H7 (cell line): ENCODE measurements at places on chromosomes 3 and 15. TPM values are rescaled to one million over a fixed set of nuclear protein-coding genes. Genes with fewer than 3 reads are reported as not detected.

ZNF662 gene
- not detected in 2 replicates for total RNA-seq

PROS1 gene
- 6.5 and 7.5 TPM in 2 replicates for total RNA-seq

TRH gene
- total RNA-seq: 0.41 and 0.59 TPM in 2 replicates

CLDND1 gene
- total RNA-seq: 55.2 and 58.1 TPM in 2 replicates

- peak; percentile 19 for DNase-seq
Measured at GRCh38 chr15:50906954-50907600, 1.4 kb upstream of the AP4E1 start.

DNA sequence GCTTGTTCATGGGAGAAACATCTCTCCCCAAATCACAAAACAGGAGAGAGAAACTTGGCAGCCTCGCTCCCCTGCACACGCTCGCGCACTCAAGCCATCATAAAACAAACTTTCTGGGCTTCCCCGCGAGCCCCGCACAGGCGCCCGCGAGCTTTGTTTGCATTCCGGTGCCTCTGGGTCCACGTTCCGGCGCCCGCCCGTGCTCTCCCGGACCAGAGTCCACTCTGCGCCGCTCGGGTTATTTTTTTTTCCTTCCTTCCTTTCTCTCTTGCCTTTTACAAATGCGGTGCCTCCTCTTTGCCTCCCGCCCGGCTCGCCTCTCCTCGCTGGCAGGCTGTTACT, 363 bp downstream of the MAGI1 start:
- DNase-seq: no peak

DNA sequence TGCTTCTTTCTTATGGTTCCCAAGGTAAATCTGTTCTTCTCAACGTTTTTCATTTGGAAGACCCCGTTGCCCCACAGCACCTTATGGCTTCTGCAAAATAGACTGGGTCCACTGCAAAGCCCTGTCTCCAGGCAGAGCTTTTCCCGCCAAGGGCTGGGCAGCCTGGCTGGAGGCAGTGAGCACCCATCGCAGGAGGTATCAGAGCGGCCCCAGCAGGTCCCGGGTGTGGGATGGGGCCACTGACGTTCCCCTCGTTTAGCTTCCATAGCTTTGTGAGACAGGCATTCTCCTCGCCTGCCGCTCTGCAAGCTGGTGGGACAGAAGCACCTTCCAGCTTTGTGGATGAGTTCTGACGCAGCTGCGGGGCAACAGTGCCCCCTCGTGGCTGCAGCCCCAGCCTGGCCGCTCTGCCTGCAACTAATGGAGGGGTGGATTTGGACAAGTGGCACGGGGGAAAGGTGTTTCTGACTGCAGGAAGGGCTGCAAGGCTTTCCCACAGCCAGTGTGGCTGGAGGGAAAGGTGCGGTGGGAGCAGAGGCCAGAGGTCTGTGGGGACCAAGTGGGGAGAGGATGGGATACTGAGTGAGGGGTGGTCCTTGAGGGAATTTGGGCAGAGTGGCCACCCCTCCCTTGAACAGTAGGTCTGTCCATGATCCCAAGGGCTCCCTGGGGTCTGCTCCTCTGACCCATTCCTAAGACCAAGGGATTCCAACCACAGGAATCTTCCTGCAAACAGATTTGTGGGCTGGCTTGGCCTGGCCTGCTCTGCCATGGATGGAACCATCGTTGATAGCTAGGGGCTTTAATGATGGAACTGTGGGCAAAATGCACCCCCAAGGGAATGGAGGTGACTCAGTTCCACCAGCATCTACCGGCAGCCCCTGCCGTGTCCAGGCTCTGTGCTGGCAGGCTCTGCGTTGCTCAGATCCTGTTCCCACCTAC, 99.4 kb downstream of the FBLN2 start:
- peak; percentile 97 for DNase-seq

- DNase-seq: no peak
Measured at GRCh38 chr3:54832876-54833275, 95.0 kb downstream of the LRTM1 start.

DNA sequence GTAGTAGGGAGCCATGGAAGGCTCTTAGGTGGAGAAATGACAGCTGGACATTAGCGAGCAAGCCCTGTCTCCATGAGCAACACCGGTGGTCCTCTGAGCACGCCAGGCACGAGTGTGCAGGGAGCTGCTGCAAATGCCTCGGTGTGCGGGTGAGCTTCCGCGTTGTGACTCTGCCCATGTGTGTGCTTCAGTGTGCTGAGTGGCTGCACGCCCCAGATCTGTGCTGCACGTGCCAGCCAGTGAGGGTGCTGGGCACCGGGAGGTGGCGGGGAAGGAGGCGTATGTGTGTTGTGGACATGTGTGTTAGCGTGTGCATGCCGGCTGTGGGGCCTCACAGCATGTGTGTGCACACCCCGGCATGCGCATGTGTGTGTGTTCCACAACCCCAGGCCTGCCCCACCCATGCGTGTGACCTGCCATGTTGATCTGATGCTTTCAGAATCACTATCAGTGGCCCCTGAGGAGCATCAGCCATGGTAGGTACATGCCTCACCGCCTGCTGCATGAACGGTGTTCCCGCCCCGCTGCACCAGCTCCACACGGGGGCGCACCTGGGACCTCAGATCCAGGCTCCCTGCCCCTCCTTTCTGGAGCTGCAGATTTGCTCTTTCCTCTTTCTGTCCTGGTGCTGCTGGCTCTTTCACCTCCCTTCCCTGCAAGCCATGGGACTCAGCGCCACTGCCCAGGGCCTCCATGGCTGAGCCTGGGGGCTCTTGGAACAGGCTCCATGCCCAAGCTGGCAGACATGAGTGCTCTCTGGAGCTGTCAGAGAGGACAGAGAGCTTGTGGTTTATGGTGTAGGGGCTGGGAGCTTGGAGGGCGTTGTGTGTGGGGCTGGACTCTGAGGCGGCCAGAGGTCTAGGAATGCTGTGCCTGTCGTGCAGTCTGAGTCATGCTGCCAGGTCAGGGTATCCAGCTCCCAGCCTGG, 169.4 kb downstream of the TBC1D2B start:
- DNase-seq: peak; percentile 80

GRCh38 chr3:157335233-157336076, 101.2 kb upstream of the PTX3 start:
- peak; percentile 23 for DNase-seq

DNA sequence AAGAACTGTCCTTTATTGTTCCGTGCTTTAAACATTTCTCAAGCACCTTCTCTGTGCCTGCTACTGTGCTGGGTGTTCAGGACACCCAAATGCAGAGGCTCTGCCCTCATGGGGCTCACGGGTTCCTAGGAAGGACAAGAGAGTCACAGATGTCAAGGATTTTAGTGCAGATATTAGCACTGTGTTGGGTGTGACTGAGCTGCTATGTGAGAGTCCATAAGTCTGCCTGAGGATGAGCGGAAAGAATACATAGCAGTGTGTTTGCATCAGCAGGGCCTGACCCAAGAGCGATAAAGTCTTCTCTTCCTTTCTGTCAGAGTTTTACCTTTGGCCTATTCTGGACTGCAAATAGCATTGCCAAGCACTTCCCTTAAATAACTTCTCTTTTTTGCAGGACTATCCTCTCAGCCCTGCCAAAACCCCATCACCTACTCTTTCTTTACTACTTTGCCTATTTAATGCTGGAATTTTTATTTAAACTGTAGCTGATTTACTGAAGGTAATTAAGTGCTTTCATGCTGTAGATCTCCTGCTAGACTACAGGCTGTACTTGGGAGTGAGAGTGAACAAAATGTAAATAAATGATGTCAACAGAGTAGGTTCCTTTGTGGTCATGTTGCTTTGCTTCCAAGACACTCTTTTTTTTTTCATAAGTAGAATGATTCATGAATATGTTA, 459.4 kb upstream of the TPRG1 start:
- no peak for DNase-seq

- DNase-seq: no peak
Measured at GRCh38 chr15:92116330-92116729, 262.8 kb downstream of the SLCO3A1 start.

DNA sequence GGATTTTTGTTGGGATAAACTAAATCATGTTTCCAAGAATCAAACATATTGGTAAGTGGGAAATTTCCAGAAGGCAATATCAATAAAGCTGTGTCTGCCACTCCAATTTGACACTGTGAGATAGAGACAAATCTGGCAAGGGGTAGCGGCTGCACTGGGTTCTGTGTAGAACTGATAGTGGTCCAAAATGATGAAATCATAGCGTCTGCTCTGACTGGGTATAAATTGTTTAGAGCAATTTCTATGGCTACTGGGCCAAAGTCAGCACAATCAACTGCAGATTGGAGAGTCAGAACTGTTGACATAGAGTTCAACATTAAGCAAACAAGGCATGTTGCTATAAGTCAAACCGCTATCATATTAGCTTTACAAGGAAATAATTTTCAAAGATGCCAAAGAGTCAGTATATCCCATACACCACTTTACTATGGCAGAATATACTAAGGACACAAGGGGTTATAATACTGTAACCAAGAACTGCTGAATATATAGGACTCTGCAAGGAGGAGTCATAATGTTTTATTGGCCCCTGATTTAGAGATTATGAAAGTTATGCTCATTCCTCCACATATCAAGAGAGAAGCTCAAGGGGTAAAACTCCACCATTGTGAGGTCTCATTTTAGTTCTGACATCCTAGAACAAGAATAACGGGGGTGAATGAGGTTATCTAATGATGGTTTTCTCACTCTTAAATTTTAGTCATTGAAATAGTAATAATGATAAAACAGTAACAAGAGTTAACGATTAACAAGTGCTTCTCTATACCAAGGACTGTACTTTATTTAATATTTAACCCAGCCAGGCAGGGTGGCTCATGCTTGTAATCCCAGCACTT, 309.7 kb upstream of the GADL1 start:
- no peak for DNase-seq
